ENCODE measurements at places on chromosomes 7 and 10.

GRCh38 chr7:7424151-7424873, 111.4 kb downstream of the COL28A1 start:
- DNase-seq, result peak; percentile 13

GRCh38 chr10:130340816-130341215, 204.6 kb downstream of the GLRX3 start:
- DNase-seq, result no peak

- no peak for DNase-seq
Observed at GRCh38 chr10:15361131-15361530, 10.0 kb downstream of the FAM171A1 start.

- no peak for DNase-seq
Observed at GRCh38 chr7:29281782-29282541, 87.4 kb downstream of the CHN2 start.

GRCh38 chr10:34145715-34146114, 669.4 kb downstream of the PARD3 start:
- no peak for DNase-seq

DNA sequence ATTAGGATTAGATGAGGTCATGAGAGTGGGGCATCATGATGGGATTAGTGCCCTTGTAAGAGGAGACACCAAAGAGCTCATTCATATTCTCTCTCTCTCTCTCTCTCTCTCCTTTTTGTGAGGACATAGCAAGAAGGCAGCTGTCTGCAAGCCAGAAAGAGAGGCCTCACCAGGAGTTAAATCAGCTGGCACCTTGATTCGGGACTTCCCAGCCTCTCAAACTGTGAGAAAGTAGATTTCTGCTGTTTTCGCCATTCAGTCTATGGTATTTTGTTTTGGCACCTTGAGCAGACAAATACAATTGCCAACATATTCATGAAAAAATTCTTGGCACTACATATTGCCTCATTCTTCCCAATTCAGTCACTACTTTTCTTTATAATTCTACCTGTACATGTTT, 20.6 kb upstream of the ATAD1 start:
- DNase-seq, result no peak

DNA sequence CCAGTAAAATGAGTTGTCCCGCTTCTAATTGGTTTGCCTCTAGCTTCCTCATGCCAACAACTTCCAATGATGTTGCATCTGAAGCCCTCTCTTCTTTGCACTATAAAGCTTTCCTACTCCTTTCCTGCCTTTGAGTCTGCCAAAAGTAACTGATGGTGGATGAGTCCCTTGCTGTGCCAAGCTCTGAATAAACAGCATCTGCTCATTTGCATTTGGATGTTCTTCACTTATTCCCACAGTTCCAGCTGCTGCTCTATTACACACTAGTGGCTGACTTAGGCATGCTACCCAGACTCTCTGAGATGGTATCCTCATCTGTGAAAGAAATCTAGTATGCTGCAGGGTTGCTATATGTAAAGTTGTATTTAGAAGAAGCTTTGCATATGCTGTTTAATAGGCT, 24.9 kb downstream of the SFR1 start:
- no peak for DNase-seq

GRCh38 chr7:29426587-29426986, 137.0 kb upstream of the PRR15 start:
- no peak for DNase-seq

DNA sequence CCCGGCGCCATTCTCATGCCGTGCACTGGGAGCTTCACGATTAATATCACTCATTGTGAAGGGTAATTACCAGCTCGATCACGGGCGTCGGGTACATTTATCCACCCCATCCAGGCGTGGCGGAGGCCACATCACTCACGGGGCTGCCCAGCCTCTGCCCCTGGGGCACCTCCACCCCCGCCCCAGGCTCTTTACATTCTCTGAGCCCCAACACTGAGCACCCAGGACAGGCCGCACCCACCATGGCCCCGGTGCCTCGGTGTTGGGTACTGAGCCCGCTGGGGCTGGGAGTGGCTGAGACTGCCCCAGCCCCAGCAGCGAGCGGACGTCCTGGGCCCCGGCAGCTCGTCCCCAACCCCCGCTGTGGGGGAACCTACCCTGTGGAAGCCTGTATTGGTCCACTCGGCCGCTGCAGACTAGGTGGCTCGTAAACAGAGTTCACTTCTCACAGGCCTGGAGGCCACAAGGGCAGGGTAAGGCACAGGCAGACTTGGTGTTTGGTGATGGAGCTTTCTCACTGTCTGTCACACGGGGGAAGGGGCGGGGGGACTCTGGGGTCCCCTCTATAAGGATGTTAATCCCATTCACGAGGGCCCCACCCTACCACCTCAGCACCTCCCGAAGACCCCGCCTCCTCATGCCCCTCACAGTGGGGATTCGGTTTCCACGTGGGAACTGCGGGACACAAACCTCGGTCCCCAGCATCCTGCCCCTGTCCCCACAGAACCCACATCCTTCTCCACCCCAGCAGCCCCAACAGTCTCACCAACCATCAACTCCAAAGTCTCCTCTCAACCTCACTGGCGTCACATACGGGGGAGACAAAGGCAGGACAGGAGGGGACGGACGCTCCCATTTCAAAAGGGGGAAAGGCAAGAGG, 184.1 kb downstream of the ELFN1 start:
- no peak for DNase-seq

DNA sequence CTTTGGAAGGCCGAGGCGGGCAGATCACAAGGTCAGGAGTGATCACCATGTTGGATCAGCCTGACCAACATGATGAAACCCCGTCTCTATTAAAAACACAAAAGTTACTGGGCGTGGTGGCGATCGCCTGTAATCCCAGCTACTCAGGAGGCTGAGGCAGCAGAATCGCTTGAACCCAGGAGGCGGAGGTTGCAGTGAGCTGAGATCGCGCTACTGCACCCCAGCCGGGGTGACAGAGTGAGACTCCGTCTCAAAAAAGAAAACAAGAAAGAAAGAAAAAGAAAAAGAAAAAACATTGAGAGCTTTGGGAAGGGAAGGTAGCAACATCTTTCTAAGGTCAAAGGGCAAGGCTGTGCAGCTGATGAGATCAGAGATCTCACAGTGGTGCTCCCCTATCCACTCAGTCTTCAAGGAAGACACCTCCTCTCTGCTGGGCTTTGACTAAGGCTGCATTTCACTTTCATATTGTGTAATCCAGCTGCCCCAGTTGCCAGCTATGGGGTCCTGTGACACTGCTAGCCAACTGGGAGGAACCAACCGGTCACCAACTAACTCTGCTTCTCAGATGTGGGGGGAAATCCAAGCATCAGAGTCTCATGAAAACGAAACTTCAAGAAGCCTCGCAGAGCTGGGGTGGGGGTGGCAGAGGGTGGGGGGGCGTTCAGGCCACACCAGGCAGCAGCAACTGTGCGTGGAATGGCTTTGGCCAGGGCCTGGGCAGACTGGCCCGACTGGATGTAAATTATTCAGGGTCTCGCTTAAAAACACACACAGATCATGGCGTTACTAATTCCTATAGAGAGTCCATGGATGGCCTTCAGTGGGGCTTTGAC, 1.5 kb downstream of the IL15RA start:
- peak; percentile 38 for DNase-seq

DNA sequence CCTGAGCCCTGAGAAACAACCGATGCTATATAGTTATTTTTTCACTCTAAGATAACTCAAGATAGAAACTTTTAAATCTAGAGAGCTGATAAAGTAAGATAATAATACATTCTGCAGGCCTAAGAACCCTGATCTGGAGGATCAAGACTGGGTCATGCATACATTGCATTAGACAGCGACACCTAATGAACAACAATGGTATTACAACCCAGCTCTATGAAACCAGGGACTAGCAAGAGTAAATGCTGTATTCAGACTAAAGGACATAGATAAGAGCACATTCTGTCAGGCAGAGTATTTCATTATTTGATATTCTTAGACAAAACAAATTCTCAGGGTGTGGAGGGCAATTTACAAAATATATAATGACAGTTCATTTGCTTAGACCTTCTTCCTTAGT, 148.6 kb downstream of the GRK5 start:
- no peak for DNase-seq

DNA sequence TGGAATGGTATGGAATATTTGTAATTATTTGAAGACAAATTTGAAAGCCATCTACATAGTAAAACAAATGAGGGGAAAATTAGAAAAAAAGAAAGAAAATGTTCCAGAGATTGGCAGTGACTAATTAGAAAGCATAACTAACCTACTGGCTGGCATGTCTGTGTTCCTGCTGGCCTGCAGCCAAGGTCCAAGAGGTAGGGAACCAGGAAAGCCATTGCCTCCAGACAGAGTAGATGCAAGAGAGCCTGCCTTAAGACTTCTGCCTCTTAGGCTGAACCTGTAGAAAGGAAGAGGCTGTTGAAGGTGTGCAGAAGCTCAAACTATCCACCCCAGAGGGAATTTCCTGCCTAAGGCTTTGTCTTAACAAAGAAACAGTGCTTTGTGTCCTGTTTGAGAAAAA, 982.0 kb downstream of the SORCS1 start:
- DNase-seq, result no peak

GRCh38 chr7:71016401-71016800, 115.5 kb upstream of the GALNT17 start:
- no peak for DNase-seq

DNA sequence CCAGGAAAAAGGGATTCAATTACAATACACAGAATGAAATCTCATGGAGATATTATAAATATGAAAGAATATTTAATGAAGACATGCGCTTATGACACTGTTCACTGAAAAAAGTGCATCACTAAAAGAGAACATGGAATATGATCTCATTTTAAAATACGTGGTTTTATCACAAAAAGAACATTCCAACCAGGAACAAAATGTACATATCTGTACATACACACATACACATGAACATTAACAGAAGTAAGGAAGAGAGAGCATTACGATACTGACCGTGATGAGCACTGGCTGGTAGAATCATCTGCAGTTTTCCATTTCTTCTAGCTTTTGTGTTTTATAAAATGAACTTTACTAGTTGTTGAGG, 39.4 kb downstream of the IGF2BP3 start:
- no peak for DNase-seq

- DNase-seq, result no peak
Observed at GRCh38 chr7:22373388-22373787, 16.4 kb upstream of the RAPGEF5 start.

GRCh38 chr10:125035136-125035535, 93.2 kb downstream of the ZRANB1 start:
- DNase-seq, result no peak

DNA sequence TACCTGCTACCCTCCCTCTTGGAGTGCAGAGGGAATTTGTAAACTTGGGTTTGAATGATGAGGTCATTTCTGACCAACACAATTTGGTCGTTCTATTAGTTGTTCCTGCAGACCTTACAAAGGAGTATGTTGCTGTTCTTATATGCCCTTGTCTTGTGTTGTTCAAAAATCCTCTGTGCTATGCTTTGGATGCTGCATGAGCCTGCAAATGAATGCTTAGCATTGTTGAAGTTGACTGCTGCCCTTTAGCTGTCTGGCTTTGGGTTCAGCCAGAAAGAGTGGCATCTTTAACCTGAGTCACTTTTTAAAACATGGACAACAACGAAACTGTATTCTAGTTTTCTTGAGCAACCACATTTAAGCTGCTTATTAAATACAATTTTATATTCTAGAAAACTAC, 80.3 kb downstream of the SND1 start:
- DNase-seq, result no peak

GRCh38 chr10:110335314-110336064, 30.8 kb upstream of the SMNDC1 start:
- no peak for DNase-seq

GRCh38 chr10:1483246-1483645, 254.1 kb downstream of the ADARB2 start:
- DNase-seq, result no peak

DNA sequence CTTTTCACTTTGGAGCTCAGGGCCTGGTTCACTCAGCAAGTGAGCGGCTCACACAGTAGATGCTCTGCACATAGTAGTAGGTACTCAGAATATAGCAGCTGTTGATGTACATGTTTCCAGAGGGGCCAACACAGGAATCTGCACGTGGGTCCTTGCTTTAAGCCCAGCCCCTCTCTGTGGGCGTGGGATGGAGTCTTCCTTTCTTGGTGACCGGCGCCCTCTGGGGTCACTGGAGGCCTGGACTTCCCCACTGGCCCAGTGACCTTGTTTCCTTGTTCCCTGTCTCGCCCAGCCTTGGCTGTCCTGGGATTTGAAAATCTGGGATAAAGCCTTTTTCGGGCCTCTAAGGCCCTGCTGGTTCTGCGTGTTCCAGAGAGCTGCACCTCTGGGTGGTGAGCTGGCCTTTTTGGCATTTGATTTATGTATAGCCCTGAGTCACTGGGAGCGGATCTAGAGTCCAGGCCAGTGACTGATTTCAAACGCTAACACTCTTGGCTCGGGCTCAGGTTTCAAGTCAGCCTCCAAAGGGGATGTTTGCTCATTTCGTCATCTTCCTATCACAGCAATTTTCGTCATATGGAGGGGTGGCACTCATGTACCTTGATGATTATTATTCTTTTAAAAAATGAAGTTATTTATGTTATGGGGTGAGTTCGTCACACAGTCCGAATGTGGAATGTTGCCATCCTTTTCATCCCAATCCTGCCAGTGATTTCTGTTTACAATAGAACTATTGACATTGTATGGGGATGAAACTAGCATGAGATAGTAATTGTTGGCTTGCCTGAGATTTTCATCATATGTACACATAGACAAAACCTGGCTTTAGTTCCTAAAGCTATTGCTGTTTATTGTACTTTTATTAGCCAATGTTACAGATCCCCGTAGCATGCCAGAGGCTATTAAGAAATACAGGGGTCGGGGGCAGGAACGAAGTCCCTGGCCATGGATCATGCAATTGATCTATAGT, 65.5 kb downstream of the CUX1 start:
- no peak for DNase-seq

GRCh38 chr7:123237-123636, 69.1 kb upstream of the FAM20C start:
- no peak for DNase-seq

DNA sequence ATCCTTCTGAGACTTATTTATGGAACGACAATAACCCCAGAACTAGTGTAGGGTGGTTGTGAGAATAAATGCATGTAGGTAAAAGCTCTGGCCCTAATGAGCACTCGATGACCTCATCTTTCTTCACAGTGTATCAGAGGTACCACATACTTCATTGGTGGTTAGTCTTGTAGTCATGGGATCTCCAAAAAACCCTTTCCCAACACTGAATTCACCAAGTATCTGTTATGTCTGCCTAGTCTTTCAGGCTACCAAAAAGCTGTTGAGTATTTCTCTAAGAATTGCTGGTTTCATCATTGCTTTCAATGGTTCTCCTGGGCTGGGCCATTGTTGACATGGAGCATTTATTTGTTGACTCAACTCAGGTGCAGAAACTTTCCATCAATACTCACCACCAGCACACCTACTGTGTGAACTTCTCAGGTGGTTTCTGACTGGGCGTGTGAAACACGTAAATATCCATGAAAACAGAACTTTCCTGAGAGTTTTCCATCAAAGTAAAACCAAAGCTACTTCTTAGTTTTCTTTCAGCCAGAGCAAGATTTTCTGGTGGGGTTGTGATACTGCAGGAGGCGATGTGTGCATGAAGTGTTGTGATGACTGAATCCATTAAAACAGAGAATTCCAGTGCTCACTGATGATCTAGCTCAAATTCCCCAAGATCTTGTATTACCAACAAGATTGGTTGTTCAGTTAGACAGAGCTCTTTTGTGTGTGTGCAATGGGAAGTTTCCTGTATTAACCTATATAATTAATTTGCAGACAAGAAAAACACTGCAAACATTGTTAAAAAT, 51.4 kb upstream of the SLC35B4 start:
- no peak for DNase-seq

Data from stimulated activated CD4-positive, alpha-beta T cell treated with anti-CD3 and anti-CD28 coated beads, Interleukin-4, amount 100 ng/mL, for 4 hours (primary cell).